ENCODE measurements at places on chromosomes 7 and 10.

- no peak for DNase-seq
Measured at GRCh38 chr7:101179713-101180112, 380 bp downstream of the NAT16 start.

DNA sequence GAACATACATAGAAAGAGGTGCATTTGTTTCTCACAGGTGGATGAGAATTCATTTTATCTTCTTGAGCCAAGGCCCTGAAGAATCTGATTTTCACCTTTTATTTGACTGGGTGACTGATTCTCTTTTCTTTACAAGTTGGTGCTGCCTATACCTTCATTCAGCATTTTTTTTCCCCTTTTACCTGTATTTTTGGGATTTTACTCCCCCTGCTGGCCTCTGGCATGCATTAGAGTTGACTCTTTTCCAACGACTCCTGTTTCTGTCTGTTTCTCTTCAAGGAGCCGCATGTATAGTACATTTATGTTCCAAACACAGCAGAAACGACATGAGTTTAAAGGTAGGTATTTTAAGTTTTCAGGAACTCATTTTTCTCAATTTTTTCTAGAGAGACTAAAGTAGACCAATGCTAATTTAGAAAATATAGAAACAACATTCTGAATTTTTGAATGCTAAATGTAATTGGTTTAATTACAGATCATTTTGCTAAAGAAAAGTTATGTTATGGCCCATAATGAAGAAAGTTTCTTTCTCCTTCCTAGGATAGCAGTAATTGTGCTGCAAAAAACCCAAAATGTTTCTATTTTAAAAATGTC is 149.8 kb upstream of the HDAC9 start:
- DNase-seq = peak; percentile 41

GRCh38 chr7:24702755-24703154 is 54.5 kb downstream of the GSDME start:
- no peak for DNase-seq

GRCh38 chr10:106711313-106711906 is 453.1 kb downstream of the SORCS1 start:
- DNase-seq = no peak

DNA sequence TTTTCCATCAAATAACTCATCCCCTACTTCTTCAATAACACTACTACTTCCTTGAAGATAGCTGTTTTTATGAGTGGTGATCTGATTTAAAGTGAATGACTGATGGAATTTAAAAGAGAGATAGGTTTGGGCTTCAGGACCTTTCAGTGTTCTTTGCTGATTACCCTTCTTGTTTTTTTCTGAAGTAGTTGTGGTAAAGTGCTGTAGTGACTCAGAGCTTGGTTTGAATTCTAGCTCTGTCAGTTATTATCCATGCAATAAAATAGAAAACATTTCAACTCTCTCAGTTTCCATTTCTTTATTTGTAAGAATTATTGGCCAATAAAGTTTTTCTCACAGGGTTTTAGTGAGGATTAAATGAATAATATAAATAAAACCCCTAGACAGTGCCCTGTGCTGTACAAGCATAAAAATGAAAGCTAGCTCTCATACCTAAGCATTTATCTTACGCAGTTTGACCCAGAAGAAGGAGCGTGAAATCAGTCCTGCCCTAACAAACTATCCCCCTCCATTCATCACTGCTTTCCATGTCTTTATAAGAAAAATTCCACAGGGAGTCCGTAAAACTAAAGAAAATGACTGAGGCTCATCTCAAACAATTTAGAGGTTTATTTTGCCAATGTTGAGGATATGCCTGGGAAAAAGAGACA is 25.1 kb upstream of the AKAP9 start:
- no peak for DNase-seq

DNA sequence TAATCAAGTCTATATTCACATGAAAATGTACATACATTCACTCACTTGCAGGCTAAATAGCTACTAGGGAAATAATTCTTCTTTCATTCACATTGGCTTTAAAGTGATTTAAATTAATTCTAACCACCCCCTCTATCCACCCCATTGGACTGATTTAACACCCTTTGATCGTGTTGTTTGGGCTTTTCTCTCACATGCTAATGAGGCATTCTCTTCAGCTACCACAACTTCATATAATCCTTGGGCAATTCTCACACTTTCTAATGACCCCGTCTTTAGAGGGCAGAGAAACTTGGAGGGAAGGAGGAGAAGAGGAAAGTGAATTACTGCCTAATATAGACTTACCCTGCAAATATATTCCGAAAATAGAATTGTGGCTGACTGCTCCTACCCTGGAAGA is 24.6 kb downstream of the GRM3 start:
- no peak for DNase-seq

DNA sequence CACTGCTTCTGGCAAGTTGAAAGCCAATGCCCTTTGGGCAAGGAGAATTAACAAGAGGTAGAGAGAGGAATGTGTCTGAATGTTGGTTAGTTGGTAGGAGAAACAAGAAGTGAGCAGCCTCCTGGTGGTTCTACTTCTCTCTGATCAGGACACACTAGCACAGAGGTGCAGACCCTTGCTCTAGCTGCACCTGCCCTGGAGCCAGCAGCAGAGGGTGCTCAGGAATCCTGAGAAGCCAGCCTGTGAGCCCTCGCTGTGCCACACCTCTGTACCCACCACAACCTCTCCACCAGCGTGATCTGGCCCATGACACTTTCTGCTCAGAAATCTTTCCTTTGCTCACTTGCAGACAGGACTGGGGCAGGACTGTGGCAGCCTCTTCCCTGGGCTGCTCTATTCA is 364.7 kb downstream of the RPS24 start:
- DNase-seq = no peak

DNA sequence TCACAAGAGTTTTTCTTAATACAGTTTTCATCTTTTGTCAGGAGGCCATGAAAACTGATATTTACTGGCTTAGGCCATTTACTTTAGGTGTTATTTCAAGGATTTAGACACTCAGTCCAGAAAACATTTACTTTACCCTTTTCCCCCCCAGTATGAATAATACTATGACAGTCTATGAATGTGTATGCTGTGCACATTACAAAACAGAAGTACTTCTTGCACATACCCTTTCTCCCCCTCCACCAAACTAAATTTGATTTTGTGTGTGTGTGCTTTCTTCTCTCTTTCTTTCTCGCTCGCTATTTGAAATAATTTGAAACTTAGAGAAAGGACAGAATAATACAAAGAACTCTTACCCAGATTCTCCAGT is 41.3 kb downstream of the RBM33 start:
- no peak for DNase-seq

- no peak for DNase-seq
Measured at GRCh38 chr10:87804939-87805569, 13.0 kb downstream of the ATAD1 start.

DNA sequence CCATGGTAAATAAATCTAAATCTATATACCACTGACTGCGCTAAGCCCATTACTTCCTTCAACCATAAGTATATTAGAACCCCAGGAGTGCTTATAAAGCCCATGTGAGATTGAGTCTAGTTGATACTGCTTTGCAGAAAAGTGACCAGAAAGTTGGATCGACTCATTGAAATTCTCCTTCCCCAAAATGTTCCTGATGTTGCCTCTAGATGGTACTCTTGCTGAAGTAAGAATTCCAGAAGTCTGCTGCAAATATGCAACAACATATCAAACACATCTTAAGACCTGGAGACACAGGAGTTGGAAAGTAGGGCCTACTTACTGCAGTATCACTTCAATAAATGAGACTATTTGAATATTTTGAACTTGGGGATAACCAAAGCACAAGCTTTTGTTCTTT is 550.8 kb downstream of the IPMK start:
- no peak for DNase-seq

DNA sequence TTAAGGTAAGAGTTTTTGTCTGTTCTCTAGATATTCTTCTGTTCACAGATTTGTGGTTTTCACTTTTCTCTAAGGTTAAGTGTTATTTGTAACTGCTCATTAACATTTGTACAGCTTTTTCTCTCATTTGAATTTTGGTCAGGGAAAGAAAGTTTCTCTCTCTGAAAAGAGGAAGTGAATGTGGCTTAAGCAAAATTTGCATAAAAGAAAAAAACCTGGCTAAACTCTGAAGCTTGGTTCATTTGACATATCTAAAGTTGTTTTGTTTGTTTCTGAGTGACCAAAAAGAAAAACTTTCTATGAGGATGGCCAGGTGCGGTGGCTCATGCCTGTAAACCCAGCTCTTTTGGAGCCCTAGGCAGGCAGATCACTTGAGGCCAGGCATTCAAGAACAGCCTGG is 22.0 kb upstream of the SLC26A4 start:
- DNase-seq = no peak

- no peak for DNase-seq
Measured at GRCh38 chr7:51080622-51081269, 235.9 kb downstream of the COBL start.

- DNase-seq = no peak
Measured at GRCh38 chr10:30988831-30989435, 42.7 kb downstream of the ZNF438 start.

DNA sequence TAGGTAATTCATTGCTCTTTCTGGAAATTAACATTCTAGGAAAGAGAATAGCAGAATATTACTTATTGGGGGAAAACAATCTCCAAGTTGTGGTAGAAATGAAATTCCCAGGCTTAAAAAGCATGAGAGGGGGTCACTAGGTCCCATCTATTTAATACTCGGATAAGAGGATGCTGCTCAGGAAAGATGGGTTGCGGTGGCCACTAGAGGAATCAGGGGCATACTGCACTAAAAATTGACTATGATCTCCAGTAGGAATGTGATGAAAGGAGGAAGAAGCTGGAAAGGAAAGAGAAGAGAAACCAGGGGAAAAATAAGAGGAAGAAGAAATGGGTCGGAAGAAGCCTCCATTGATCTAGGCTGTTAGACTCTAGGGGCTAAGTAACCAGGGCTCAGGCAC is 192.8 kb downstream of the GPAM start:
- DNase-seq = no peak

DNA sequence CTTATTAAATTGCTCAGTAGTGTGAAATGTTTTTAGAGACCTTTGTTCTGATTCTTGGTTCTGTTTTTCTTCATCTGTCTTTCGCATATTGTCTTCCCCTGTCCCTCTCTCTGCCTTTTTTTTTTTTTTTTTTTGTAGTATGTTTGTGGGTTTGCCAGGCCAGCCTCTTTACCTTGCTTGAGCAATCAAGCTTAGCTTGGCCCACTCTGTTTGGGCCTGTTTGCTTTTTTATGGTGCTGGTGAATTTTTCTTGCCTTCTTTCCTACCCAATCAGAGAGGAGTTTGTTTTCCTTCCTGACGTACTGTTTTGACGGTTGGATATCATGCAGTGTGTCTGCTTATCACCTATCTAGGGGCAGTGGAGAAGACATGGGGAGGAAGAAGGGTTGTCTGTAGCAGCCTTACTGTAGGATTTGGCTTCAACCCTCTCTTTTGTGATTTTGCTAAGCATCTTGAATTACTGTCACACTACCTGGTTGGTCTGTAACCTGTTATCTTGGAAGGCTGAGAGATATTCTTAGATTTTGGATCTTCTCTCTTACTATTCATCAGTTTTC is 64.0 kb downstream of the BBS9 start:
- no peak for DNase-seq

- DNase-seq = no peak
Measured at GRCh38 chr7:70360557-70360956, 762.3 kb downstream of the AUTS2 start.

DNA sequence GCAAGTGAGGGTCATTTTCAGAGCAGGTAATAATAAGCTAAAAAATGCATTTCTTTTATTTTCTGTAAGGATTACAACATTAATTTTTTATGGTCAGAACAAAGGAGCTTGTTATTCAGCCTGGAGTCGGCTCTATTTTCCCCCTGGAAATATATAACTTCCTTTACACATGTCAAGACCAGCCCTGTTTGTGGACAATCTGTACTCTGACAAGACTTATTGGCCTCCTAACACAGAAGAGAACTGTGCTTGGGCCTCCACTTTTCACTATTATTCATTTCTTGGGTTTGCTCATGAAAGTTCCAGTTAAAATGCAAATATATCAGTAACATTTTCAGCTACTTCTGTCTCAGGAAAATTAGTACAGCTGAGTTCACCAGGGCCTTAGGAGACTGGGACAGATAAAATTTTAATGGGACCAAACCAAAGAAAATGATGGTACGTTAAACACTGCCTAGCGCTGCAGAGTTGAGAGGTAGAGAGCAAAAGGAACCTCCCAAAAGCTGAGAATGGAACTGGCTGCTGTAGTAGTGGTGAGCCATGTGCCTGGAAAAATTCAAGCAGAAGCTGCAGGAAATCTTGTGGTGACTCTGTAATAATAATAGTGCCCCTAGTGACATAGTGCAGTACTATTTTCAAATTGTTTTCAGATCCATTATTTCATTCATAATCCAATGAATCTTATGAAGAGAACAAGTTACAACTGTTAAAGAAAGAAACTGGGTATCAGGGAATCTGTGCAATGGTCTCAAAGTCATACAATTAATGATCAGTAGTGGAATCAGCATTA is 227.2 kb upstream of the KIAA1217 start:
- DNase-seq = no peak

- no peak for DNase-seq
Measured at GRCh38 chr10:93224005-93224779, 150.5 kb downstream of the CYP26A1 start.

GRCh38 chr10:114970515-114970914 is 32.5 kb downstream of the TRUB1 start:
- DNase-seq = no peak

GRCh38 chr10:6406220-6407033 is 173.6 kb downstream of the PRKCQ start:
- no peak for DNase-seq

GRCh38 chr10:27388761-27389399 is 115.2 kb upstream of the RAB18 start:
- no peak for DNase-seq

DNA sequence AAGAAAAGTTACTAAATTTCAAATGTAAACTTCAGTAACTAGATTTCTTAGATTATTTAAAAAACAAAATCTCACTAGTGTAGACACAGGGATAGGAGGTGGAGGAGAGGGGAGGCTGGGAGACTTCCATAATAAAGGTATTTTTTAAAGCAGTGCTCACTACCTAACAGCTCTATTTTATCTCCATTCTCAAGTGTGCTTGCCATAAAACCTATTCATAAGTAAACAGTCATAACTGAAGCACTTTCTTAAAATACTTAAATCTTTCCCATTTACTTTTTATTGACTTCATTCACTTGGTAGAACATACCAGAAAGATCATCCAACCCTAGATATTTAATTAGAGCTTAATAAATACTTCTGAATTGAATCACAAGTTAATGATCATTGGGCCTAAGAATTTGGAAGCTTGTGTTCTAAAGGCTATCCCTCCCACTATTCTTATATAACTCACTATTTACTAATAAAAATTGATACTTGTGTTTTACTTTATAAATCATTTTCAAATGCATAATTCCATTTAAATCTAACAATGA is 107.4 kb downstream of the SNX13 start:
- DNase-seq = no peak

GRCh38 chr10:82759050-82759449 is 884.1 kb downstream of the NRG3 start:
- no peak for DNase-seq

GRCh38 chr10:132589681-132590080 is 52.1 kb downstream of the INPP5A start:
- no peak for DNase-seq

- DNase-seq = no peak
Measured at GRCh38 chr10:111560027-111560426, 483.2 kb downstream of the ADRA2A start.

GRCh38 chr10:52442576-52442975 is 128.5 kb downstream of the DKK1 start:
- no peak for DNase-seq

- DNase-seq = no peak
Measured at GRCh38 chr10:22784668-22785067, 70.3 kb upstream of the PIP4K2A start.

GRCh38 chr10:75019370-75019769 is 92.1 kb upstream of the SAMD8 start:
- peak; percentile 48 for DNase-seq

All from NCI-H1105 (cell line).